Smooth muscle cell of the umbilical artery (primary cell): ENCODE measurements at places on chromosomes 7 and 10. TPM values are rescaled to one million over a fixed set of nuclear protein-coding genes. Genes with fewer than 3 reads are reported as not detected.

Gene OR2A12
- total RNA-seq, result not detected in 2 replicates

Gene POLR2J2
- 2.3 and 2.7 TPM in 2 replicates for total RNA-seq

Gene CLEC2L
- total RNA-seq, result not detected in 2 replicates

Gene FAM237B
- 0.05 TPM in 1 of 2 replicates, not detected in the other for total RNA-seq
